ENCODE measurements at places on chromosomes 4 and X.

DNA sequence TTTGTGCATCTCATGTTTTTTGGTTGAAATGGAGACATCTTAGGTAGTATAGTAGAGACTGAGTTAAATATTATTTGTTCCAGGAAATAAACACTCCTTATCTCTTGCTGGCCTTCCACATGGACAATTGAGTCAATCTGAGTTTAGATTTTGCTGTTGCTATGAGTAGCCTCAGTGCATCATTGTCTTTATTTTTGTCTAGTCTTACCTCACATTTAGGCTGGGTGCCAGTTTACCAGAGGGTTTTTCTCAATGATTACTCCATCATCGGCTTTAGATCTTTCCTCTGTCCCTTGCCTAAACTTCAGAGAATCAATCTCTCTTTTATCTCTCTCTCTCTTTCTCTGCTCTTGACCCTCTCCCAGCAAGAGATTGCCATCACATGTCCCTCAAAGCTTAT, 73.6 kb downstream of the GABRB1 start:
- DNase-seq, result no peak

DNA sequence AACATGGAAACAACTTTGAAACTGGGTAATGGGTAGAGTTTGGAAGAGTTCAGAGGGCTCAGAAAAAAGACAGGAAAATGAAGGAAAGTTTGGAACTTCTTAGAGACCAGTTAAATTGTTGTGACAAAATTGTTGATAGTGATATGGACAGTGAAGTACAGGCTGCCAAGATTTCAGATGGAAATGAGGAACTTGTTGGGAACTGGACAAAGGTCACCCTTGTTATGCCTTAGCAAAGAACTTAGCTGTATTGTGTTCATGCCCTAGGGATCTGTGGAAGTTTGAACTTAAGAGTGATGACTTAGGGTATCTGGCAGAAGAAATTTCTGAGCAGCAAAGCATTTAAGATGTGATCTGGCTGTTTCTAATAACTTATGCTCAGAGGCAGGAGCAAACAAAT, 5.1 kb upstream of the ARL13A start:
- no peak for DNase-seq

- no peak for DNase-seq
Measured at GRCh38 chr4:119906277-119906676, 160.4 kb downstream of the MAD2L1 start.

GRCh38 chr4:6233929-6234328, 33.6 kb upstream of the JAKMIP1 start:
- no peak for DNase-seq

GRCh38 chr4:184892999-184893398, 67.2 kb upstream of the ACSL1 start:
- DNase-seq, result no peak

DNA sequence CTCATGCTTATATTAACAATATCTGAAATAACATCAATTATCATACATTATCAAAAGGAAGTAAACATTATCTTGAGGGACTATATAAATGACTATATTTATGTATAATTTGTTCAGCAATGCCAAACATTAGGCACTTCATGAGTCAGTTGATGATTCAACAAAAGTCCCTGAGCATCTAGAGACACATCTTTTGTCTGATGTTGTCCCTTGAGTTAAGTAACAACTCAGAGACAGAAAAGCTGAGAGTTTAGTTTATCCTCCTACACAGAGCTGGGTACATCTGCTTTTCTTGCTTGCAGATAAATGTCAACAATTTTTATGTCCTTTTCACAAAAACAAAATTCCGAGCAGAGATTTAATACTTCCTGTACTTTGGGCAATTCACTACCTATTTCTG, 311.1 kb downstream of the INPP4B start:
- no peak for DNase-seq

DNA sequence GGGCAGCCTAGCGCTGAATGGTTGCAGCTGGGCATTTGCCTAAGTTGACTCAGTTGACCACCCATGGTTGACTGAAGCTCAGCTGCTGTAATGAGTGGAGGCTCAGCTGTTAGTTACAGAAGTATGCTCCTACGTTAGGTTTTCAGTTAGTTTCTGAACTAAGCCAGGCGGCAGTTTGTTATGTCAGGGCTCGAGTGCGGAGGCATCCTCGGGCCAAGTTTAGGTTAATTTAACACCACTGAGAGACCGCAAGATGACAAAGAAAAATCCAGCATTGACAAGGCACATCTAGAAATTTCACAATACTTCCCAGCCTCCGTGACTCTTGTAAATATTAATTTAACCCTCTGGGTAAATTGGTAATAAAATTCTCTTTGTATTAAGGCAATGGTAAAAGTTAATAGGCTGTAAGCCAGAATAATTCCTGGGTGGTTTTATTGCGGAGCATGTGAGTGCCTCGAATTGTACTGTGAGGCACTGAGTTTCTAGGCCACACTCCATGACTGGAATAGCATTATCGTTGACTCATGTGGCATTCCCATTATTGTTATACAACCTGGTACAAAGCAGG, 33.1 kb upstream of the CDKN2AIP start:
- DNase-seq, result no peak

DNA sequence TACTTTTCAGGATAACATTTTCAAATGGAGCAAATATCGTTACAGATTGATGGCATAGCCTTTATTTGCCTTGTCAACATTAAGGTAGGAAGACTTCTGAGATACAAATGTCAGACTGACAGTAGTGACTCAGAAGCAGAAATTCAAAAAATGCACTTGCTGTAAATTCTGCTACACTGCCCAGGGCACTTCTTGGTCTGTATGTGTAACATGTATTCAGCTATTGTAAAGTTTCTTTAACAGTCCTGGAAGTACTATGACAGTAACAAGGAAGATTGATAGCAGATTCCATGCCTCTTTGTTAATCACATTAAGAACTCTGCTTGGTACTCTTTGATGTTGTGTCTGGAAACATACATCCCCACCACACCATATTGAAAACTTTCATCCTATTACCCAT, 69.6 kb upstream of the PCDH18 start:
- DNase-seq, result no peak

GRCh38 chrX:150954951-150955350, 28.2 kb upstream of the HMGB3 start:
- no peak for DNase-seq

- DNase-seq, result no peak
Measured at GRCh38 chr4:26804451-26804850, 56.2 kb upstream of the STIM2 start.

- no peak for DNase-seq
Measured at GRCh38 chr4:74449571-74450297, 4.8 kb downstream of the AREG start.

DNA sequence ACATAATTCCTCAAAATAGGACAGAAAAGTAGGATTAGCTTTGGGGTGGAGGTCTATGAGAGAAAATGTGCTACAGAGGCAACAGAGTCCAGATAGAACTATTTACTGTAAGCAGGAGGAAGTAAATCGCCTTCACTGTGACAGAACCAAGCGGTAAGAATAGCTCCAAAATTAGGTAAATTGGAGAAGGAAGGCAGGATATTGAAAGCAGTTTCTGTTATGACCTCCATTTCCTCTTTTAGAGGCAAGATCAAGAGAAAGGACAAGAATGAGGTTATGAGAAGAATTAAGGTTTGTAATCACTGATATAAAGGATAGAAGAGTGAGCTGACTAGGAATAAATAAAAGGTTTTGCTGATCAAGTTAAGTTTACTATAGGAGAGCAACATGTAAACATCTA, 44.1 kb upstream of the NEUROG2 start:
- DNase-seq, result no peak

DNA sequence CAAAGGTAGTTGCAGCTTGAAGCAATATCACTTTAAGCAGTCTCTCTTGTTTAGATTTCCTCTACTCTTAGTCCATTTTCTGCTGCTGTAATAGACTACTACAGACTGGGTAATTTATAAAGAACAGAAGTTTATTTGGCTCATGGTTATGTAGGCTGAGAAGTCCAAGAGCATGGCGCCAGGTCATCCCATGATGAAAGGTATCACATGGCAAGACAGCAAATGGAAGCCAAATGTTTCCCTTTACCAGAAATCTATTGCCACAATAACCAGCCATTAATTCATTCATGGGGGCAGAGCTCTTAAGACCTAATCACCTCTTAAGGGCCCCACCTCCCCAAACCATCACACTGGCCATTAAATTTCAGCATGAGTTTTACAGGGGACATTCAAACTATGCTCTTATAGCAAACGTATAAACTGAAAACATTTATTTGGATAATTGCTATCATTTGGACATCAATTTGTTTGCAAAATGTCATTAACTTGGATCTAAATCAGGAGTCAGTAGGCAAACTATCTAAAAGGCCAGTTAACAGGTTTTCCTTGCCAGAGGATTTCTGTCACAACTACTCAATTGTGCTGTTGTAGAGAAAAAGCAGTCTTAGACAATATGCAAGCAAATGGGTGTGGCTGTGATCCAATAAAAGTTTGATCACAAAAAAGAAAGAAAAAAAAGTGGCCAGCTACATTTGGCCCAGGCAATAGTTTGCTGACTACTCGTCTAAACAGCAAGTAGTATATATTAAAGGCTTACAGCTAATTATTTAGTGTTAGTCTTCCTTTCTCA, 75.7 kb upstream of the GUCY1A1 start:
- no peak for DNase-seq

DNA sequence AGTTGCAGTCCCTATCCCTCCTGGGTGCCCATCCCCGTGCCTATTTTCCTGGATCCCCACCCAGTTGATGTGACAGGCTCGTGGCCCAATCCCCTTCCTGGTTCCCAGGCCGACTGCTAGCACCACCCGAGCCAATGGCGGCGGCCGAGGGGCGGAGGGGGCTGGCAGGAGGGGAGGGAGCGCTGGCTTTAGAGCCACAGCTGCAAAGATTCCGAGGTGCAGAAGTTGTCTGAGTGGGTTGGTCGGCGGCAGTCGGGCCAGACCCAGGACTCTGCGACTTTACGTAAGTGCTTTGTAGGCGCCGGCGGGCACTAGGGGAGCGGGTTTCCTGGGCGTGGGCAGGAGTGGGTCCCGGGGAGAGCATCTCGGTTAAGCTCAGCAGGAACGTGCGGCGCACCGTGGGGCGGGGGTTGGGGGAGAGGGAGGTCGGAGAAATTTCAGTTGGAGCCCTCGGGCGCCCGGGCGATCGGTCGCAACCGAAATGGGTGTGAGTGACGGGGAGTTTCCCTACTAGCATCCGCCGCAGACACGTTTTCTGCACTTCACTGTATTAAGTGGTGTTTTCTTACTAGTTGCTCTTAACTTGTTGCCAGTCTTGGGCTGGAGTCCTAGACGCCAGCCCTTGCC, at the start of gene PLS3:
PLS3 (plus strand) TSS at position 197 of the 627 bp plus-strand sequence. CDS start 49,077 bp downstream, outside the sequence.
- peak; percentile 73 for DNase-seq

- DNase-seq, result peak; percentile 59
Measured at GRCh38 chrX:115894087-115894486, 276.5 kb upstream of the AGTR2 start.

GRCh38 chrX:14801136-14801535, 71.7 kb downstream of the FANCB start:
- no peak for DNase-seq

DNA sequence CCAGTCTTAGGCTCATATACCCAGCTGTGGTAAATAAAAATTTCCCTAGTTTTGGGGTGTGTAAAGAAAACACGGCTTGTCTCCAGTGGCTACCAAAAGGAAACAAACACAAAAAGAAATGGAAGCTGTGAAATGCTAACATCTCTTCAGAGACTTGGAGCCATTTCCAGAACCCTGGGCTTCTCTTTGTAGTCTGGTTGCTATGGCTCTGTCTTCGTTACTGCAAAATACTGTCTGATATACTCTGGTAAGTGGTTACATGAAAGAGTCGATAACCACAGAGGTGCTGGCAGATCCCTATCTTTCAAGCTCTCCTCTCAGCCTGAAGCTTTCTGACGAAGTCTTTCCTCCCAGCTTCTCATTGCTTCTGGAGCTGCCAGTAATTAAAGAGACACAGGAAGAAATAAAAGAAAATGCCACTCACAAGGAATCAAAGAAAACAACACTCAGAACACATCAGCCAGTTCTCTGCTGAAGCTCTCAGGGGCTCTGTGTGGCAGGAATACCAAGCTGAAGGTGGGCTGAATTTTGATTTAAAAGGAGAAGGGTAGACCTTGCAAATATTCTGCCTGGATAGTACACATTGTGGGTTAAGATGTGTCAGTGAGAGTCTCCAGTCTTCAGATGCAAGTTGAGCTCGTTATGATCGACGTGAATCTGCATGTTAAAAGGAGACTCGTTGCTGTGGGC, 107.6 kb upstream of the FAM9C start:
- no peak for DNase-seq

- DNase-seq, result no peak
Measured at GRCh38 chrX:44143061-44143602, 169.9 kb upstream of the NDP start.

DNA sequence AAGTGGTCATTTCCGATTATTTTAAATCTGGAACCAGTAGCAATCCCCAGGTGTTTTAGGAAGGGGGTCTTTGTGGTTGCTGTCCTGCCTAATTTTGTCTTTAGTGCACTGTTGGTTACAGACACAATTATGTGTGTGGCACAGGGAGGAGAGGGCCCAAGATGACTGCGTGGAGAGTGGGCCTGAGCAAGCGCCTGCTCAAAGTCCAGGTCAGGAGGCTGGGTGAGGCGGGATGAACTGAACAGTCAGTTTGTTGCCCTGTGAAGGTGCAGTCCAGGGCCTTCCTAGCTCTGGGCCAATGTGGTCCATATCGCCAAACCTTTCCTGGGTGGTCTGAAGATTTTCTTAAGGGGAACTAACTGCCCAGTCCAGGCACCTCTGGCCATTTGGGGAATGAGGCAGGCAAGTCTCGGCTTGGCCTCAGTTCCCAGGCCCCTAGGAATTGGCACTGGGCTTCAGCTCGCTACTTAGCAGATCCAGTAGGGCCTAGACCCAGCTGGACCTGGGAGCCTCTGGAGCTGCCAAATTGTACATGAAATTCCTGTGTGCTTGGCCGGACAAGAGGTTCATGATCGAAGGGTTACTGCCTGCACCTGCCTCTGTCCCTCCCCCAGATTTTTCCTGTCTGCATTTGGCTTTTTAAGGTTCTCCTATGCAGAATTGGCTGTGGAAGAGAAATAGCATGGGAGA, 47.6 kb downstream of the ANAPC4 start:
- DNase-seq, result no peak

DNA sequence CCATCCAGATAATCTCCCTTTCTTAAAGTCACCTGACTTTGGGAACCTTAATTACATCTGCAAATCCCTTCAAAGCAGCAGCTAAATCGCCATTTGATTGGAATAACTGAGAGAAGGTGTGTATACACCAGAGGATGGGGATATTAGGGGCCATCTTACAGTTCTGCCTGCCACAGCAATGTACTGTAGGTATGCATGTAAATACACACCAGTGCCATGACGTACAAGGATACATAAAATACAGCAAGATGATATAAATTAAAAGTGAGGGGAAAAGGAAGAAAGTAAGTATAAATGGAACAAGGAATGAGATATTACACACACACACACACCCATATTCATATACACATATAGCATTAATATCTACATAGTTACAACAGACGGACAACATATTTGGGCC, 81.2 kb downstream of the CBR4 start:
- no peak for DNase-seq

DNA sequence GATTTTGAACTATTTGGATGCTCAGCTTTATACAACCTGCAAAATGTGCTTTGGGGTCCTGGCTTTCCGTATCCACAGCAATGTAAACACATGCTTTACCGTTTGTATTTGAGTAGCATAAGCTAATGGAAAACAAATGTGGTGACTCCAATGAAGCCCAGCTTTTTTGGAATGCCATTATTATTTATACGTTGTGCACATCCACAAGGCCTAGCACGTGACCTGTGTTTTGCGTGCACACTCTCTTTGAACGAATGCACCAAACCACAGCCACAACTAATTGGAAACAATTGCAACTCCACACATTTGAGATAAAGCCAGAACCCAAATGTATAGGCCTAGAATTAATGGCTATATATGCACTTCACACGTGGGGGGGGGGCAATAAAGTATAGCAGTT, 189.5 kb upstream of the GPC4 start:
- DNase-seq, result no peak

GRCh38 chrX:12979026-12979607, 4.2 kb downstream of the TMSB4X start:
- DNase-seq, result no peak
